Stimulated activated memory B cell treated with anti-CD40 and anti-IgM and Interleukin-4, amounts not matched to agents 10 μg/mL and 1 μg/mL and 100 μg/mL, for 72 hours (primary cell): ENCODE measurements at places on chromosomes 6 and 20.

DNA sequence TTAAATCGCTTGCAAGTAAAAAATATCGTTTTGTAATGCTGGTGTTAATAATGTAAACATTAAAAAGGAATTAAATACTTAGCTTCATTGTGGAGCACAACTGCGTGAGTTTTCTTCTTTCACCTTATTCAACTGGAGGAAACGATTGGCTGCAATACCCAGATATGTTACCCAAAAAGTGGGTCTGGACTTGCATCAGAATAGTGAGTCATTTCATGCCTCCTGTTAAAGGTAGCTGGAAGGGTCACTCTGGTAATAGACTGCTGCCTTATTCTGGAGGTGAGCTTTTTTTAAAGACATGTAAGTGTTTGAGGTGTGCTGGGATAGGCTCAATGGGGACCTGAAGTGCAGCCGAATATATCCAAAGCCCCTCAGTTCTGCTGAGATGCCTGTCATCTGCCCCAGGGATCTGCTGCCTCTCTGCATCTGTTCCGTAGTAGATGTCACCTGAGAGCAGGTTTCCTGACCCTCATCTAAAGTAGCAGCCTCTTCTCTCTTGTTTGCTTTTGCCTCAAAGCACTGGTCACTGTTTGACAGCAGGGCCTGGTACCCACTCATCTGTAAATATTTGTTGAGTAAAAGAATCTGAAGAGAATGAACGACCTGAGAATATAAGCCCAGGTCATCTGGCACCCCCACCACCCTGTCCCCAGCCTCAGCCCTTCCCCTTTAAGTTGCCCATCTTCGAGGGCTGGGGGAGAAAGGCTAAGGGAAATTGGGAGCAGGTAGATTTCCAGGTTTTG lies 5.6 kb upstream of the UQCC2 start:
- ATAC-seq = no peak

- peak; percentile 71 for ATAC-seq
These were observed 81.3 kb upstream of the CCDC28A start for GRCh38 chr6:138692058-138692977.

DNA sequence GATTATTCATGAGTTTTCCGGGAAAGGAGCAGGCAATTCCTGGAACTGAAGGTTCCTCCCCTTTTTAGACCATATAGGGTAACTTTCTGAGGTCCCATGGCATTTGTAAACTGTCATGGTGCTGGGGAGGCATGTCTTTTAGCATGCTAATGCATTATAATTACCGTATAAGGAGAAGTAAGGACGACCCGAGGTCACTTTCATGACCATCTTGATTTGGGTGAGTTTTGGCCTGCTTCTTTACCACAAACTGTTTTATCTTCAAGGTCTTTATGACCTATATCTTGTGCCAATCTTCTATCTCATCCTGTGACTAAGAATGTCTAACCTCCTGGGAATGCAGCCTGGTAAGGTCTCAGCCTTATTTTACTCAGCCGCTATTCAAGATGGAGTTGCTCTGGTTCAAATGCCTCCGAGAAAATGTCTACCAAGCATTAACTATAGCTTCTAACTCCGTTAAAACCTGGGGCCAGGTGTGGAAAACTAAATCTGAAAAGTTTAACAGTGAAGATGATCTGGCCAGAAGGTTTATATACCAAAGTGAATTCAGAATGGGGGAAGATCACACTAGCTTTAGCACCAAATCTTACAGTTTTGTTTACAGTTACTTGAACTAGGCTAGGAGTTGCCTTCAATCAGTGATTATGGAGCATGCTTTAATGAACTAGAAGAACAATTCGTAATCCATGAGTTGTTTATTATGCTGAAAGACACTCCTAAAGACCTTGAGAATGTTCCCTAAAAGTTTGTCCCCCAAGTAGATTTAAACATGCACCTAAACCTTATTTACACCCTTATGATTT lies 80.0 kb upstream of the TOP1 start:
- ATAC-seq = no peak

DNA sequence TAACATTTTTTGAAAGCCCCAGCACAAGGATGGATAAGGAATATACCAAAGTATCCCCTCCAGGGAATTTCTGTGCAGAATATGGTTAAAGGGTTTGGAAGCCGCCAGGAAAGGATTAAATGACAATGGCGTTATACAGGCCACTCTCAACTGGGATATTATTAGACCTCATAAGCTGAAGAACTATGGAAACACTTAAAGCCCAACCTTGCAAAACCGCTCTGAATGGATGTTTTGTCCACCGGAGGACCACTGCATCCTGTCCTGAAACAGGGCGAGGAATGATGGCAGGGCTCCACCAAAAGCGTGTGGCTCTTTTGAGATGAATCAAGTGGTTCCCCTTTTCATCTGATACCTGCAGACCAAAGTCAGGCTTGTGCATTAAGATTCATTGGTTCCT lies 32.4 kb downstream of the NFATC2 start:
- no peak for ATAC-seq

- ATAC-seq = no peak
These were observed 216.9 kb downstream of the EYA2 start for GRCh38 chr20:47111576-47111975.

DNA sequence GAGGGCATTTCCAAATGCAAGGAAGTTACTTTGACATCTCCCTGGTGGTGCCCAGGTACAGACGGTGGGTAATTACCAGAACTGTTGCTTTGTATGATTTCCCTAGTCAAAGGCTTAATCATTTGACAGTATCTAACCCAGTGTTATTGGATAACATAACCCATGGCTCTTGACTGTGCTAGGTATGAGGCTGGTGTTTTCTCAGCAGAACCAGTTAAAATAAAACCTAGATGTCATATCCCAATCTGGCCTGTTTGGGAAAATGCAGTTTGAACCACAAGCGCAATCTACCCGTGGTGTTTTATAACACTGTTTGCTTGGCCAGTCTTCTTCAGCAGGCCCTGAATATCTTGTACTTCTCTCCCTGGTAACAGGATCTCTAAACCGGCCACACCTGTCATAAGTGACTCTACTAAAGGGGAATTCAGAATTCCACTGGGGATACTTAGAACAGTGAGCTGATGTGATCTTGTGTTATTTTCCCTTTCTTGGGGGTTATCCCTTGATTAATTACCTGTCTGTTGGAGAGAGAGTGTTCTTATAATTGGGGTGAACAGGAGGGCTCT lies 32.8 kb downstream of the PPP1R14C start:
- no peak for ATAC-seq

- ATAC-seq = peak; percentile 51
These were observed 61.9 kb downstream of the SASH1 start for GRCh38 chr6:148404456-148405054.

DNA sequence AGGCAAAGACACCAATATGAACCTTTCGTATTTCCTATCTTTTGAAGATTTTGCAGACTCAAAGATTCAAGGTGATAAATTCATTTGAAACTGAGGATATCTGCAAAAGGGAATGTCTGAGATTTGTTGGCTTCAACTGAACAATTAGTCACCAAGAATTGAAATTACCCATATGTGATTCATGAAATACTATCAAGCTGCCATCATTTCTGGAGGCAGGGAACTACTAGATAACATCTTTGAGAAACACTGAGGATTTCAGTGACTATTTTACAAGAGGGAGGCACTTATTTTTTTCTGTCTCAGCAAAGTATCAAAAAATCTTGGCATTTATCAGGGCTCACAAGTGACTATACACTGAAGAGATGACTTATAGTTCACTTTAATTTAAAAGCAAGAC lies 39.8 kb upstream of the MMS22L start:
- ATAC-seq = no peak

- ATAC-seq = no peak
These were observed 579.6 kb upstream of the MAP3K7 start for GRCh38 chr6:91166271-91167046.

DNA sequence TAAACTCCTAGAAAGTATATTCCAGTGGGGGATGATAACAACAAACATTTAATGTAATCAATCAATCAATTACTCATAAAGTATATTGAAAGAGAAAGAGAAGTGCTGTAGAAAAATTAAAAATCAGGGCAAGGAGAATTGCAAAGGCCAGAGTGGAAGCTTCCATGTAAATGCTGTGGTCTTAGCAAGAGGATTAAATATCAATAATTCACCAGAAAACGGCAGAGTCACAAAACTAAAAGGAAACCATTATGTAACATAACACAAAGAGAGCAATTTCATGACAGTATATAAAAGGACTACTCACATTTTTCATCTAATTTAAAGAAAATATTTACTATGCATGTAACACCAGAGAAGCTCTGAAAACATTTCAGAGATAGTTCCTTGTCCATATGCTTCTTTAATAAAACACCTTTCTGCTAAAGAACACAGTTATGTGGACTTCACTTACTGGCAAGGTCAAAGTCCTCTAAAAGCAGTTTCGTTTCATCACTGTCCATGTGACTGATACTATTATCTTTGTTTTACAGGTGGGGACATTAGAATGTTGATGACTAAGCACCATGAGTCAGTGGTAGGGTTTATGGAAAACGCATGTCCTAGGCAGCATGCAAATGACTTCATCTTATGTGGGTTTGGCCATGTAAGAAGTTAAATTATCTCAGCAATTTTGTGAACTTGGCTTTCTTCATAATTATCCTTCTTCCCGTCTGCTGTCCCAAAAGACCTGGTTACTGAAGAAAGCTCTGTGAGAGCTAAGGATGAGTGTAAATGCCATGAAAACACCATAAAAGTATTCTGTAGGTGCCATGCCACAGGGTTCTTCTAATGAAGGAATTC lies 185.8 kb upstream of the TENT5A start:
- no peak for ATAC-seq

DNA sequence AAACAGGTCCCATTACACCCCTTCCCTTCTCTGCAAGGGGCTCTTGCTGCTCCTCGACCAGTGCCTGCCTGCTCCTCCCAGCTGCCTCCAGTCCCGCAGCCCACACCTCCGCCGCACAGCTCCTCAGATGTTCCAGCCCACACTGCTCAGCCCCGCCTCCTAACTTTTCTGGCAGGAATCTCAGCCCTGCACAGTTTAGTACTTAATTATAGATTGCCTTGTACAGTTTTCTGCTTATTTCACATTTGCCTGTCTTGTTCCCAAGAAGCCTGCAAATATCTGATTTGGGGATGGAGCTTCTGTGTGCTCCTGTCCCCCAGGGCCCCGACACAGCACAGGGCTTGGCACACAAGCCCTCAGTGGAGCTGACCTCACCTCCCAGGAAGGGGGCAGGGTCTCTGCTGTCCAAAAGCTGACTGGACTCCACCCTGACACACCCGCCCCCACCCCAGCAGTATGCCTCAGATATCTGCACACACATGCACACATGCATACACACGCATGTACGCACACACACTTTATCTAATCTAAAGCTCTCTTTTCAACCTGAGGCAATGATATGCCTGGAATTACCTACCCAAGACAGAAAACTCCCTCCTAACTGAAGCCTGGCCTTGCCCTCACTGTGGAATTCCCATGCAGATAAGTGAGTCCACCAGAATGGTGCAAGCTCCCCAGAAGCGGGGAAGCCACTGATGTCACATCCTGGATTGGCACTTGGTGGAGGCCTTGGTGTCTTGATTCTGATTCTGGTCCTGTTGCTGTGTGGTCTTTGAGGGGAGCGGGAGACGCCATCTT lies 1.2 kb upstream of the PNPLA1 start:
- no peak for ATAC-seq
